Kasumi-1 (cell line): ENCODE measurements at places on chromosomes 11 and 22.

GRCh38 chr22:35591714-35592417 lies 25.3 kb downstream of the MB start:
- DNase-seq = no peak

GRCh38 chr11:96969251-96969650 lies 579.4 kb downstream of the JRKL start:
- DNase-seq = no peak

DNA sequence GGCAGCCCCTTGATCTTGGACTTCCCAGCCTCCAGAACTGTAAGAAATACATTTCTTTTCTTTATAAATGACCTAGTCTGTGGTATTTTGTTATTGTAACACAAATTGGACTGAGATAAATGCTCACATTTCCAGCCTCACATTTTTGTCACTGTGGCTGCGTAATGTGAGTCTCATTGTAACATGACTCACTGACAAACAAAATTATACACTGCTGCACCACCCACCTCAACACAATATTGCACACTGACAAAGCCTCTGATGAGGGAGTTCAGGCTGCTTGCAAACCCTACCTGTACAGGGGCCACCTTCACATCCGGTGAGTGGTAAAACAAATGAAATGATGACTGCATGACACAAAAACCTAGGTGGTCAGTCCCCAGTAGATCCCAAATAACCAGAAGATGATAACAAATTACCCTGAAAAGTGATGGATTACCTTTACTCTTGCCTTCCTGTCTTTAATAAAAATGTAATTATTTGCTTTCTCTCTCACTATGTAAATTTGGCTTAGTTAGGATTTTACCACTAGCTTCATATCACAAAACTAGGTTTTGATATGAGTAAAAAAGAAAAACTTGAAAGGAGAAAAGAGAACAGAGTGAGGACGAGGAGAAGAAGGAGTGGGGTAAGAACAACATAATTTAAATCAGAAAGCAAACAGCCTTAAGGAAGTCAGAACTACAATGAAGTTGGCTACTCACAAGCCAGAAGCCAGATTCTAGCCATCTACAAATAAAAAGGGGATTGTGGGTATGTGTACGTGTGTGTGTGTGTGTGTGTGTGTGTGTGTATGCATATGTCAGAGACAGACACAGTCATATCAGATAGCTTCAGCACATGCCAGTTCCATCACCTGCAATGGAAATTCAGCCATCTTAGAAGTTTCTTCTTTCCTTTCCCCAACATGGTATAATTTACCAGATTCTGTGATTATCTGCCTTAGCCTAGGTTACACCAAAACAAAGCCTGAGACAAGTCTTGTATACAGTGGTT lies 53.4 kb upstream of the SESN3 start:
- DNase-seq = no peak

DNA sequence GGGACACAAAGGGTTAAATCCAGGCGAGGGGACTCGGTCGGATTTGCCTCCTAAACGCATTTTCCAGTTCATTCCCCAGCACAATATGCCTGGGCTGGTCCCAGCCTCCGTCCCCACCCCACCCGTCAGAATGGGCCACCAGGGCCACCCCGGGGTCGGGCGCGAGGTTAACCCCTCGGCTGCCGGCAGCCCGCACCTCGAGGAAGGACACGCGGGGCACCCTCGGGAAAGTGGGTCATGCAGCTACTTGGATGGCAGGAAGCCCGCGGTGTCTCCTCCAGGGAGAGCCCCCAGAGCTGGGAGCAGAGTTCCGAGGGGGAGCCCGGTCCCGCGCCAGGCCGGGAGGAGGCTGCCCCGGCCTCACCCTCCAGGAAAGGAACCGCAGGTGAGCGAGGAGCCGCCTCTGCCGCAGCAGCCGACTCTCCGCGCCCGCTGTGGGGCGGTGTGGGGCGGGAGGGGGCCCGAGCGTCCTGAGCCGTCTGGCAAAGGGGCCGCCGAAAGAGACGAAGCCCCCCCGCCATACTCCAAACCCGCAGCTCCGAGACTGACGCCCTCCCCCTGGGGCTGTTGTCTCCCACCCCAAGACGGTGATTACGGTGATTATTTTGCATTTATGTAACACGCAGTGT lies 1.4 kb downstream of the NECTIN1 start:
- DNase-seq = no peak

- DNase-seq = peak; percentile 97
Measured at GRCh38 chr22:37633625-37634416, 5.6 kb upstream of the SH3BP1 start.

DNA sequence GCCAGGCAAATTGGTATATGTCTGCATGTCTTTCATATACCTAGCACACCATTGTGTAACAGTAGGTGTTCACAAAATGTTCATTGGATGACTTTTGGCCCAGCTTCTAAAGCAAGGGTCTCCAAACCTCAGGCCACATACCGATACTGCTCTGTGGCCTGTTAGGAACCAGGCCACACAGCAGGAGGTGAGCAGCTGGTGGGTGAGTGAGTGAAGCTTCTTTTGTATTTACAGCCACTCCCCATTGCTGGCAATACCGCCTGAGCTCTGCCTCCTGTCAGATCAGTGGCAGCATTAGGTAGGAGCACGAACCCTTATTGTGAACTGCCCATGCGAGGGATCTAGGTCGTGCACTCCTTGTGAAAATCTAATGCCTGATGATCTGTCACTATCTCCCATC lies 836.6 kb downstream of the NTM start:
- DNase-seq = no peak

DNA sequence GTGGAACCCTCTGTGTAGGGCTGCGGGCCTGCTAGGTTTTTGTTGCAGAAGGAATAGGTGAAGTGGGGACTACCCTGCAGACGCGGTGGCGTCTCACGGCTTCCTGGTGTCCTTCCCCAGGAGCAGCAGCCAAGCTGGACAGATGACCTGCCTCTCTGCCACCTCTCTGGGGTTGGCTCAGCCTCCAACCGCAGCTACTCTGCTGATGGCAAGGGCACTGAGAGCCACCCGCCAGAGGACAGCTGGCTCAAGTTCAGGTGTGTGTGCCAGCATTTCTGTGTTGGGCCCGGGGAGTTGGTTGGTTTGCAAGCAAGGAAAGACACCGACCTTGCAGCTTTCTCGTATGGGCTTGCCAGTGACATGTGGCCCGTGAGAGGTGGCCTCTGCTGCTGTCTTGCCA lies 15.3 kb downstream of the TAB1 start:
- DNase-seq = no peak

DNA sequence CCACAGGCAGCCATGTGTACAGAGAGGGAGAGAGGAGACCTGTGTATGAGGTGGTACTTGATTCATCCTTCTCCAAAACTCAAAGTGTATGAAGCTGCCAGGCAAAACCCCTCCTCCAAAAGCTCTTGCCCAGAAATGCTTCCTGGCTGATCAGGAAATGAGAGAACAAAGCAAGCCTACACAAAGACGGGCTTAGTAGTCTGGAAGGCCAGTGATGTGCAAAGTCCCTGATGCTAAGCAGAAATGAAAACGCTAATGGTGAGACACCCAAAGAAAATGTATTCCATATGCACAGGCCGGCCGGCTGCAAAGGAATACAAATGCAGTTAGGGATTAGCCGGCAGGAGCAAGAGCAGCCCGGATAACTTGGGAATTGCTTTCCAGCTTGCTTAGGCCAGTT lies 234.9 kb upstream of the CADM1 start:
- no peak for DNase-seq

DNA sequence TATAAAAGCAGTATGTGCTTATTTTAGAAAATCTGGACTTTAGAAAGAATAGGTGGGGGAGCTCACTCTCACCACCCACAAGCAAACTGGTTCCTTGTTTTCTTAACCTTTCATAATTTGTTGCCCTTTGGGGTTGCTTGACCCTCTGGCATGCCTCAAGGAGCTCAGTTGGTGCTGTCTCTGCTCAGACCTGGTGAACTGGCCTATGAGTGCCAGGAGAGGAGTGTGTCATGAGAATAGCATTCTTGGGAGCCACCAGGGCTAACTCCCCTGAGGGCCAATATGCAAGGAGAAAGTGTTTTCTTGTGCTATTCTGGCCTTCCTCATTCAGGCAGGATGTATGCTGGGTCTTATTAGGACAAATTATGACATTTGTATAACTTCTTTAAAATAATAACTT lies 21.0 kb upstream of the AMOTL1 start:
- no peak for DNase-seq

GRCh38 chr11:117828611-117829368 lies 4.2 kb upstream of the FXYD2 start:
- no peak for DNase-seq

- no peak for DNase-seq
Measured at GRCh38 chr11:43988040-43988817, 45.8 kb downstream of the C11orf96 start.

DNA sequence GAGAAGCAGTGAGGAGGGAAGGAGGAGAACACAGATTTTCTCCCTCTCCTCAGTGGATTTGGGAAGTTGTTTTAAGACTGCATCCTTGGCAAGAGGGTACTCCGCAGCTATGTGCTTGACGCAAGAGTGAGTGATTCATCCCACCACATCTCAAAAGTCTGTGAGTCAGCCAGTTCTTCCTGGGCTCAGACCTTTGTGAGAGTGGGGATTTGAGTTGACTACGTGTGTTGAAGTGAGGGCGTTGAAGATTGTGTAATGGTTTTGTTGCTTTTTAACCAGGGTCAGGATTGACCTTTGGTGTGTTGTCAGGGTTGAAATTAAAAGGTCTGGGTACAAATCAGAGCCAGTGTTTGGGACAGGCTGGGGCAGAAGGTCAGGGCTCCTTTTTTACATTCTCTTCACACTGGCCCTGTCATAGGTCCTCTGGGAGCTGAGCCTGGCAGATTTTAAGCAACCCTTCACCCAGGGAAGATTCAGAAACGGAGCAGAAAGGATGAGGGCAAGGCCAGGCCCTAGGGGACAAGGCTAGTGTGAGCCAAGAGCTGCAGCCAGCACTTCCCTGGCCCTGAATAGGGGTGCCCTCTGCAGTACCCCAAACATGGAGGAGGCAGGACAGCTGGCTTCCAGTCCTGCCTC lies 4.2 kb upstream of the C11orf86 start:
- DNase-seq = peak; percentile 72

DNA sequence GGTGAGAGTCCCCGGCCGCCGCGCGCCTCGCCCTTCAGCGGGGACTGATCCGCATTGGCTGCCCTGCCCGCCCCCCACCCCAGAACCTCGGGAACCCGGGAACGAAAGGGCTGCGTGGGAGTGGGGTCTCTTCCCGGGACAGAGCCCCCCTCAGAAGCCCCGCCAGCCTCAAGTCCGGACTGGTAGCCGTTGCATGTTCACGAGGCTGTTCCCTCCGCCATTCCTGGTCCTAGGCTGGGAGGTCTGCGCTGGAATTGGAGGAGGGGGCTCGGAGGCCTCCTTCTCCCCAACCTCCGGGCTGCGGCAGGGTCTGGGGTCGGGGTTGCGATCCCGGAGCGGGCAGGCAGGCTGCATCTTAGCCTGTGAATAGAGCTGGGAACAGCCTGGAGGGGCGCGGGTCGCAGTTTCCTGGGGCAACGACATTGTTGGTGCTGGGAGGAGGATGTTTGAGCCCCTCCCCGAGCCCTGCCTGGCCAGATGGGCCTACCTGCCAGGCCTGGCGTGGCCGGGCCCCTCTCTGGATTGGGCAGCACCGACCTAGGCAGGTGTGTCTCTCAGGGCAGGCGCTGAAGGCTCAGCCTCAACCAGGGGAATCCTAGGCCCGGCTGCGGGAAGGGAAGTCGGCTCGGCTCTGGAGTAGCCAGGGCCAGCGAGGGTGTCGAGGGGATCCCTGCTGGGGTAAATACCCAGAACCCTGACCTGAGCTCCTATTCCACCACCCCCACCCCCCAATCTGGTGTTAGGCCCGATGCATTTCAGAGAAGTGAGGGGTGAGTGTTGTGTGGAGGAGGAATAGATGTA lies 670 bp downstream of the MAPK8IP1 start:
- DNase-seq = no peak

DNA sequence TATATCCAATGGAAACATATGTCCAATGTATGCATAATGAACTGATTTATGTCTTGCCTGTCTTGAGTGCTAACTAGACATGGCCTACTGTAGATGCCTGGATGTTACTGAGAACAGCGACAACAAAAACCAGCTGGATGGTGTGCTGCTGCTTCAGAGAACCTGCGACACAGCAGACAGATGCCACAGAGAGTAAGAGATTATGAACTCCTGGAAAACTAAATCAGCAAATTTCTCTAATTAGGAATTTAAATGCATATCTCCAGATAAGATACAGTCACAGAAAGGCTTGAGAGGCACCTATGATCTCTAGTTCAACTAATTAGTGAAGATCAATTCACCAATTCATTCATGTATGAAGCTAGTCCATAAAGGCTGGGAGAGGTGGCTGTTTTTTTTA lies 1508.0 kb upstream of the TENM4 start:
- no peak for DNase-seq

GRCh38 chr11:60764879-60765278 lies 8.2 kb downstream of the MS4A15 start:
- no peak for DNase-seq

DNA sequence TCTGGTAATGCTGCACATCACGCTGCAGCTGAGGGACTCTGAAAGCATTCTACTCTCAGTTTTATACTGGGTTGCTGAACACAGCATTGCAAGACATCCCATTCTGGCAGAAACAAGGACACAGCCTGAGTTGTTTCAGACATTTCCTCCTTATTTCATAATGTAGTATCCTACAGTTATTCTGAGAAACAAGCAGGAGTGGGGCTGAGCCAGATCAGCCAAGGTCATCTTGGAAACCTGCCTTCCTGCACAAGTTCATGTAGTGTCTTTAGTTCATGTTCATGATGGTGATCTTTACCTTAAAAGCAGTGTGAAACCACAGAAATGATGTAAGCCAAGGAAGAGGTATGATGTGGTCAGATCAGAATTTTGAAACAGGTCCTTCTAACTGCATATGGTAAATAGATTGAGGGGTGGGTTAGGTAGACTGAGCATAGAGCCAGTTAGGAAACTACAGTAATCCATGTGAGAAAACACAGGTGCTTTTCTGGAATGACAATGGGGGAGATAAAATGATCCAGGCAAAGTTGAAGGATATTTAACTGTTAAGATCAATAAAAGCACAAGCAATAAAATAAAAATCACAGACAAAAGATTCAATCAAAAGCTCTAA lies 1686.8 kb downstream of the LRRC4C start:
- peak; percentile 59 for DNase-seq

DNA sequence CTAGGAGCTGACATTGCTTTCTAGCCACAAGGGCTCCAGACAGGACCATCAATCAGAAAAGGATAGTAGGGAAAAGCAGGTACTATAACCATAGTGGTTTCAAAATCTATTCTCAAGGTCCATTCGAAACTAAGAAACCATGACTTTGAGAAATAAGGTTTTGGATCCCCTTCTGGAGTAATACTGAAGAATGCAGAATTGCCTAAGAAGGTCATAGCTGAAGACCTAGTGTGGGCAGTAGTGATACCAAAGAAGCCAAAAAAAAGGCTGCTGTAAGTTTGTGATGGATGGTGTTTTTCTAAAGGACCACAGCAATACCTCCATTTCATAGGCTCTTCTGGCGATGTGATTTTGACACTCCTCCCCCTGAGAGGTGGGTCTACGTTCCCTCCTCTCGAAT lies 163.1 kb downstream of the MAML2 start:
- DNase-seq = no peak
